Neural crest cell (in vitro differentiated cells): ENCODE measurements at places on chromosomes 1 and 21. TPM values are rescaled to one million over a fixed set of nuclear protein-coding genes. Genes with fewer than 3 reads are reported as not detected.

GRCh38 chr1:27554759-27555699 is 48.9 kb downstream of the AHDC1 start:
- no peak for DNase-seq

DNA sequence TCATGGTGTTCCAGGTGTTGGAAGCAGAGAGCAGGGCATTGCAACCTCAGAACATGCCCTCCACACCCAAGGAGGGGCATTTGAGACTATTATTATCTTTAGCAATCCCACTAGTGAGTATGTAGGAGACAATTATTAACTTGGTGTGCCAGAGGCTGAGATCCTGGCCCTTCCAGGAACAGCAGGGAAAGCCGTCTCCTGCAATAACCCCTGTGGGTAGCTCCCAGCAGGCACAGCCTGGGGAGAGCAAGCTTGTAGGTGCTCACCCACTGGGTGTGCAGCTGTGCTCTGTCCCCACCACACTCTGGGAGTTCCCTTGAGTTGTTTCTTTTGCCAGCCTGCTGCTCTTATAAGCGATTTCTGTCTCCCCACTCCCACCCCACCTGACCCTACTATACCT is 10.3 kb downstream of the CFAP107 start:
- no peak for DNase-seq

- DNase-seq: no peak
These were observed 169.1 kb downstream of the C1orf21 start for GRCh38 chr1:184555665-184556641.

GRCh38 chr21:42311160-42311559 is 4.0 kb downstream of the TFF3 start:
- no peak for DNase-seq

DNA sequence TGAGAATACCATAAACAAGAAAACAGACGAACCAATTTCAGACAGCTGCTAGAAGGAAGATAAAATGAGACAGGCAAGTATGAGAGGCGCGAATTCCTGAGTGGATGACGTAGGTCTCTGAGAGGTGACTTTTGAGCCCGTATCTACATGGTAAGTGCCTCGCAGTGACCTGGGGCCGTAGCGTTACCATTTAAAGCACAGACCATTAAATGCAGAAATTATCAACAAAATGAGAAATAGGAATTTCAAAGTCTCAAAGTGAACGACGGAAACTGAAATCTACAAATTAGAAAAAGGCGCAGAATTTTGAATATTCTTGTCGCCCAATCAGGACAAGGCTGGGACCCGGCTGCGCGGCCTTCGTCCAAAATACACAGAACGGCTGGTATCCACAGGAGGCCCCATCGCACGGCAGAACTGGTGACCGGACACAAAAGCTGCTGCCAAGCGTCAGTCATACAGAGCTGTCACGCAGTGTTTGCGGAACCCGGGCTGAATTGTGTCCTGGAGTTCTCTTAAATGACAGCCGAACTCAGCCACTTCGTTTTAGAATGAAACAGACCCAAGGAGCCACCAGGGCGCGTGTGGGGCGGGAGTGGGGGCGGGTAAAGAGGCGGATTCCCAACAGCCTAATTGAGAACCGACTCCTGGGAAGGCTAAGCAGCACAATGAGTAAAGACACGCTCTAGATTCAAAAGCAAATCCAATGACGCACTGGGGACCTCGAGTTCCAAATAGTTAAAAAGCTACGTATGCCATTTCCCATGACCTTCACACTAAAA is 13.8 kb upstream of the BOLA1 start:
- DNase-seq: peak; percentile 61

- DNase-seq: no peak
These were observed 27.3 kb downstream of the SPSB1 start for GRCh38 chr1:9319789-9320519.

DNA sequence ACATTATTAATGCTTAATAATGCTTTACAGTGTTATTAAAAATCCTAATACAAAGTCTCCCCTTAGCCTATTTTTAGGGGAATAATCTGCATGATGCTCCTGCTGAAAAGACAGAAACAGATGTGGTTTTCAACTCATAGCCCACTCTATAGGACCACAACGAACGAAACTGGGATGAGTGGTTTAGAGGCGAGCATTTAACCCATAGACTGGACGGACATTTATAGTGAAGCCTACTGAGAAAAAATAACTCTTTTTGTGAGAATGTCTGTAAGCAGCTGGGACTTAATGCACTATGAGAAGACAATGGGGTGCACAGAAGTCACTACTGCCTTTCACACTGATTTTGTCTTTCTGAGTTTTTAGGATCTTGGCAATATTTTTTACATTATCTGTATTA is 1599.6 kb upstream of the B3GALT2 start:
- no peak for DNase-seq

GRCh38 chr1:33004613-33005012 is 32.1 kb downstream of the AK2 start:
- no peak for DNase-seq

DNA sequence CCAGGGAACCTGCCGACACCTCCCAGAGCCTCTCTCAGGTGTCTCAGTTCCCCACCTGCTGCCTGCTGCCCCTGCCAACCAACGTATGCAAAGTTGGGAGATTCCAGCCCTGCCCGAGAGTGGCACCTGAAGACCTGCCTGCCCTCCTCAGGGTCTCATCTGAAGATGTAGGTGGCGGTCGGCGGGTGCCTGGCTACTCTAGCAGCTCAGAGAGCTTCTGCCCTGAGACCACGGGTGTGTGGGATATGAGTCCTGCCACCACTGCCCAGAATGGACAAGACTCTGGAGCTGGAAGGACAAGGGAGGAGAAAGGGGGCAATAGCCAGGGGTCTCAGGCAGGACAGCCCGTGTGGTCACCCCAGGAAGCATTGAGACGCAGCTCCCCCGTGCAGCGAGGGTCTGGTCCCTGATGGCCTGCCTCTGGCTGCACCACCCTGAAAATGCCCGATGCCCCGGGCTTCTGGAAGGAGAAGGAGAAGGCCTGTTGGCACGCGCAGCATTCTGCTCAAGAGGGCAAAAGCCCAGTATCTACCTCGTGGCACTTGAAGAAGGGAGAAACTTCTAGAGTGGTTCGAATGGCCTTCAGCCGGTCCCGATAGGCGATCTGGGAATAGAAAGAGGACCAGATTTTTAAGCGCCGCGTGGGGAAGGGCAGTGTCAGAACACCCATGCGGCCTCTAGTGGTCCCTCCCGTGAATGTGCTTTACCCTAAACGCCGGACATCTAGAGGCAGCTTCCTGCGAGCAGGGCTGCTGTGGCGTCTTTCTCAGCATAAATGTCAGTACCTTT is 88.8 kb downstream of the STUM start:
- no peak for DNase-seq

GRCh38 chr1:86704972-86705664 is 742 bp downstream of the SH3GLB1 start:
- no peak for DNase-seq

- no peak for DNase-seq
These were observed 348.9 kb downstream of the MATN1 start for GRCh38 chr1:30374400-30375070.

DNA sequence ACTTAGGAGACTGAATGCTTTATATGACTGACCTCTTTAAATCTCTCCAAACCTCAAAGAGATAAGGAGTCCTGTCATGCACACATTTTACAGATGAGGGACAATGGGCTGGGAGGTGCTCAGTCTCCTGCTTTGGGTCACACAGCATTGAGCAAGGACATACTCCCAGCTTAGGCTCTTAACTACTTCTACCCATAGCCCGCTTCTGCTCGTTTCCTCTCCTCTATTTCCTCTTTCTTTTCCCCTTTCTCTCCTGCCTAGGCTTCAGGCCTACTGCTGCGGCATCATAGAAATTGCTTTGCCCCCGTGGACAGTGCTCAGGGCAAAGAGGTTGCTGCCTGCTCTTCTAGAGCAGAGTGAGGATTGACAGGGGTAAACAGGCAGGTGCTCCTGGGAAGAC is 12.4 kb upstream of the ZNF691 start:
- no peak for DNase-seq

APOBEC4 gene
- total RNA-seq: not detected in 2 replicates

YBX1 gene
- 1,242 and 1,309 TPM in 2 replicates for total RNA-seq

CELA2A gene
- not detected in 2 replicates for total RNA-seq

GNPAT gene
- total RNA-seq: 69.2 and 70.3 TPM in 2 replicates
